ENCODE measurements at places on chromosomes 4 and X. TPM values are rescaled to one million over a fixed set of nuclear protein-coding genes. Genes with fewer than 3 reads are reported as not detected.

GRCh38 chrX:43349363-43349762 lies 306.7 kb upstream of the MAOA start:
- no peak overlapping the region for H3K4me3 ChIP-seq
- no peak overlapping the region for H3K27ac ChIP-seq
- no peaks in the 10 kb centered on the region for H3K27me3 ChIP-seq
- no peaks in the 10 kb centered on the region for H3K4me1 ChIP-seq
- DNase-seq = no peak

- H3K4me3 ChIP-seq = no peak overlapping the region
- no peaks in the 10 kb centered on the region for H3K36me3 ChIP-seq
- H3K27ac ChIP-seq = no peak overlapping the region
- H3K4me1 ChIP-seq = no peaks in the 10 kb centered on the region
- no peaks in the 10 kb centered on the region for H3K27me3 ChIP-seq
- no peak for DNase-seq
These were observed 50.6 kb upstream of the RAPGEF2 start for GRCh38 chr4:159052315-159052714.

- no peaks in the 10 kb centered on the region for H3K27me3 ChIP-seq
- no peaks in the 10 kb centered on the region for H3K4me1 ChIP-seq
- H3K36me3 ChIP-seq = no peaks in the 10 kb centered on the region
- no peak overlapping the region for H3K4me3 ChIP-seq
- no peak for DNase-seq
These were observed 46.7 kb upstream of the IL2 start for GRCh38 chr4:122503214-122503613.

DNA sequence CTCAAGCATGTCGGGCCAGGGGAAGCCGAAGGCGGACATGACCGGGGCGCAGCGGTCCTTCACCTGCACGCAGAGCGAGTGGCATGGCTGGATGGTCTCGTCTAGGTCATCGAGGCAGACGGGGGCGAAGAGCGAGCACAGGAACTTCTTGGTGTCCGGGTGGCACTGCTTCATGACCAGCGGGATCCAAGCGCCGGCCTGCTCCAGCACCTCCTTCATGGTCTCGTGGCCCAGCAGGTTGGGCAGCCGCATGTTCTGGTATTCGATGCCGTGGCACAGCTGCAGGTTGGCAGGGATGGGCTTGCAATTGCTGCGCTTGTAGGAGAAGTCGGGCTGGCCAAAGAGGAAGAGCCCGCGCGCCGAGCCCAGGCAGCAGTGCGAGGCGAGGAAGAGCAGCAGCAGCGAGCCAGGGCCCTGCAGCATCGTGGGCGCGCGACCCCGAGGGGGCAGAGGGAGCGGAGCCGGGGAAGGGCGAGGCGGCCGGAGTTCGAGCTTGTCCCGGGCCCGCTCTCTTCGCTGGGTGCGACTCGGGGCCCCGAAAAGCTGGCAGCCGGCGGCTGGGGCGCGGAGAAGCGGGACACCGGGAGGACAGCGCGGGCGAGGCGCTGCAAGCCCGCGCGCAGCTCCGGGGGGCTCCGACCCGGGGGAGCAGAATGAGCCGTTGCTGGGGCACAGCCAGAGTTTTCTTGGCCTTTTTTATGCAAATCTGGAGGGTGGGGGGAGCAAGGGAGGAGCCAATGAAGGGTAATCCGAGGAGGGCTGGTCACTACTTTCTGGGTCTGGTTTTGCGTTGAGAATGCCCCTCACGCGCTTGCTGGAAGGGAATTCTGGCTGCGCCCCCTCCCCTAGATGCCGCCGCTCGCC lies at the start of gene SFRP2:
Gene SFRP2, minus strand, starts transcription at position 671 of the 864 bp plus-strand sequence. Its CDS starts 248 bp downstream, at position 423.
- H3K27ac ChIP-seq = no peak within 1 kb of the TSS
- no peaks in the 10 kb centered on the region for H3K4me1 ChIP-seq
- DNase-seq = peak; percentile 51
- H3K36me3 ChIP-seq = no peaks in the 10 kb centered on the region

GRCh38 chr4:73674451-73674919 lies 54.2 kb upstream of the RASSF6 start:
- no peaks in the 10 kb centered on the region for H3K27me3 ChIP-seq
- no peak overlapping the region for H3K27ac ChIP-seq
- H3K4me3 ChIP-seq = no peak overlapping the region

DNA sequence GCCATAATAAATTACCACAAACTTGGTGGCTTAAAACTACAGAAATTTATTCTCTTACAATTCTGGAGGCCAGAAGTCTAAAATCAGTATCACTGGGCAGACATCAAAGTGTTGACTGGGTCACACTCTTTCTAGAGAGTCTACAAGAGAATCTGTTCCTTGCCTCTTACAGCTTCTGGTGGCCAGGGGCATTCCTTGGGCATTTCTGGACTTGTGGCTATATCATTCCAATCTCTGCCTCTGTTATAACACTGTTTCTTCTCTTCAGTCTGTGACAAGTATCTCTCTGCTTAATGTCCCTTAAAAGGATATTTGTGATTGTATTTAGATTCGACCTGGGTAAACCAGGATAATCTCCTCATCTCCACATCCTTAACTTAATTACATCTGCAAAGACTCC lies 207.3 kb upstream of the DCAF8L1 start:
- no peaks in the 10 kb centered on the region for H3K27me3 ChIP-seq
- no peak overlapping the region for H3K4me3 ChIP-seq
- no peak overlapping the region for H3K27ac ChIP-seq
- H3K4me1 ChIP-seq = no peaks in the 10 kb centered on the region
- DNase-seq = no peak
- H3K36me3 ChIP-seq = no peaks in the 10 kb centered on the region

The GLRB gene
- 3.6 TPM for total RNA-seq

The YY2 gene
- 1.3 TPM for total RNA-seq

Data from psoas muscle (tissue), 8 donors.